AML-193 (cell line): ENCODE measurements at places on chromosomes 4 and X.
A peak's percentile ranks its signal among the peaks of the same experiment; 100 is the strongest.

- DNase-seq = no peak
Measured at GRCh38 chrX:48960291-48960690, 2.9 kb upstream of the OTUD5 start.

DNA sequence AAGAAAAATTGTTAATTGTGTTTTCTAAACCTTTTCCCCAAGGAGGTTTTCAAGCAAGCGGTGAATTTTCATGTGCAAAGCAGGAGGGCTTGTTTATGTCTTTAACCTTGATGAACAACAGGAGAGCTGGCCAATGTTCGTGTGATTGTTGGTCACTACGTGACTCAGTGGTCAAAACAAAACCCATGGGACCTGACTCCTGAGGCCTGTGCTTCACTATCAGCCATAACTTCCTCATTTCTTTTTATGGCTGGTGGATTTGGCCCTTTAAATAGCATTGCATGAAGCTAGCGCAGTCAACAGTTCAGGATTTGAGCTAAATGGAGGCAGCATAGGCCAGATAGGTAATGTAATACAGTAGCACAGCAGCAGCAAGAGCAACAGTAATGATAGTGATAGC is 80.5 kb downstream of the MID1IP1 start:
- DNase-seq = no peak

DNA sequence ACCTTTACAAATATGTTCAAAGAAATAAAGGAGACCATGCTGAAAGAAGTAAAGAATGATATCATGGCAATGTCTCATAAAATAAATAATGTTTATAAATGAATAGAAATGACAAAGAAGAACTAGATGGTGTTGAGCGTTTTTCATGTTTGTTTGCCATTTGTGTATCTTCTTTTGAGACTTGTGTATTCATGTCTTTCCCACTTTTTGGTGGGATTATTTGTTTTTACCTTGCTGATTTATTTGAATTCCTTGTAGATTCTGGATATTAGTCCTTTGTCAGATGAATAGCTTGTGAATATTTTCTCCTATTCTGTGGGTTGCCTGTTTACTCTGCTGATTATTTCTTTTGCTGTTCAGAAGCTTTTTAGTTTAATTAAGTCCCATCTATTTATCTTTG is 732.4 kb downstream of the FAT4 start:
- DNase-seq = no peak

DNA sequence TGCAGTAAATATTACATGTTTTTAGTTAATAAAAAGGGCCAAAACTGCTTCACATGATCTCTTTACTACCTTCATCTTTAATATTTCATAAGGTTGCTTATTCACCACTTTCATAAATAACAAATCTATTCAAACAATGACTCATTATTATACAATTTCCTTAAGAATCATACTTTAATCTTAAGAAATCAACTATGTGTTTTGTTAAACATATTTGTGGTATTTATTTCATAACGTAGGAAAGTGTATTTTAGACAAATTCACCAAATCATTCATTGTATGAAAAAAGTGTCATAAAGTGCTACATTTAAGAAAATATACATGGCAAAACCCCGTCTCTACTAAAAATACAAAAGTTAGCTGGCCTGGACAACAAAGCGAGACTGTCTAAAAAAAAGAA is 150.5 kb upstream of the RXFP1 start:
- DNase-seq = no peak

DNA sequence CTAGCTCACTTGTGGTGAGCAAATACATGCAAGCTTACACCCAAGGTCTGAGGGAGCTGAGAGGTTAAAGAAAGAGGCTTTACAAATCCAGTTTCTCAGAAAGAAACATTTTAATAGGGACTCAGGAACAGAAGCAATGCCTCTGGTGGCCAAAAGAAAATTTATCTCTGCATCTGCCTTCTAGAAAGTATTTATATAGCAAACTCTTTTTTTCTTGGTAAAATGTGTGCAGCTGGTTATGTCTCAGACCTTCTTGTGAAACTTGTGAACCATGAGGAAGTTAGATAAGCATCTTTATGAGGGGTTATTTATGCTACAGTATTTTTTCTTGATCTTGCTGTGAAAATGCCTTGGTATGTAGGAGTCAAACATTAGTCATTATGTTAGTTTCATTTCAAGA is 48.5 kb upstream of the CYSLTR1 start:
- DNase-seq = peak; percentile 45
